ENCODE measurements at places on chromosomes 11 and 22.

DNA sequence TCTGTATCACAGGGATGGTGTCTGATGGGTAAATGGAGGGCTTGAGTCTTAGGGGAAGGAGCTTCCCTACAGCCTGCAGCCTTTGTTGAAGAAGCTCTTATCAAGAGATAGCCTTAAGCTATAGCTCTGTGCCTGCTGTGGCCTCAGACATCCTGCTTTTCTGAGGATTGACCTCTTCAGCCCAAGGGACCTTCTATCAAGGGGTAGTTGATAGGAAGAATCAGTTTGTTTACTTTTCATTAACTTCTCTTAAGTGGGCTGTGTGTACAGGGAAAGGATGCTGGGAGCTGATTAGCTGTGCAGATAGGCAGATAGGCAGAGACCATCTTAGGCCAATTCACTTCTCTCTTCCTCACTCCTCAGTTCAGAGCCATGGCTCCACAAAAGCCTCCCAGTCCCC lies 151.8 kb upstream of the CADM1 start:
- no peak for DNase-seq

DNA sequence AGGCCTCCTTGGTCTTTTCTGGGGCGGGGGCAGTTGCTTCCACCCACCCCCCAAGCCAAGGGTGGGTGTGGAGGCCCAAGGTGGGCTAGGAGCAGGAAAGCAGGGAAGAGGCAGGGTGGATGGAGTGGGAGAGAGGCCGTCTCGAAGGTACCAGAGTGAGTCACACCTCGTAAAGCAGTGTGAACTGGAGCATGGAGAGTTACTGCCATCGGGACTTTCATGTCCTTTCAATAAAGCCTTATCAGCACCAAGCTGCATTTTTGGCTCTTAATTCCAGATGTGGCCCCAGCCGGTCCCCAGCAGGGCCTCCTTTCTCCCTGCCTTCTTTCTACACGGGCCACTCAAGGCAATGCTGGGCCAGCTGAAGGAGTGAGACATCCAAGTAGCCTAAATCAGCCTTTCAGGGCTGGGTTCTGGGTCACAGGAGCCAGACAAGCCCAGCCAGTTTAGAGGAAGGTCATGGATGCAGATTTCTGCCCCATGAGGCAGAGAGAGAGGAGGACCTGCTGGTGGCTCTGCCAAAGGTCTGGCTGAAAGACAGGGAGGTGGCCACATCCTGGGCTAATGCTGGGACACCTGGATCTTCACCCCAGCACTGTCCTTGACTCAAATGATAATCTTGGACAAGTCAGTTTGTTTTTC lies 59.0 kb upstream of the CD82 start:
- no peak for DNase-seq

- DNase-seq: no peak
Measured at GRCh38 chr11:89267660-89268302, 90.1 kb downstream of the TYR start.

DNA sequence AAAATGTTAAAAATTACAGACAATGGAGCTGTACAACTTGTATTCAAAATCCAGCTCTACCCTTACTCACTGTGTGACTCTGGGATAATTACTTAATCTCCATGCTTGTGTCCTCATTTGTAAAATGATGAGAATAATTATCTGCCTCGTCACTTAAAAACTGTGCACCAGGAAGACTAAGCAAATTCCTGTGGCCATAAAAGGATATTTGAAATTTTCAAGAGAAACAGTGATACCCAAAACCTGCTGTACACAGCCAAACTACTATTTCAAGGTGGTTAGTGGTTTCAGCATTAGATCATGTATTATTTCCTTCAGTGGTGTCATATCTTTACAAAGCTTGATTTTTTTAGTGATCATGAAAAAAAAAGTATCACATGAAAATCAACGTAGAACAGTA lies 136.9 kb downstream of the METTL15 start:
- DNase-seq: no peak

- peak; percentile 92 for DNase-seq
Measured at GRCh38 chr11:70159627-70160570, 43.2 kb upstream of the FADD start.

DNA sequence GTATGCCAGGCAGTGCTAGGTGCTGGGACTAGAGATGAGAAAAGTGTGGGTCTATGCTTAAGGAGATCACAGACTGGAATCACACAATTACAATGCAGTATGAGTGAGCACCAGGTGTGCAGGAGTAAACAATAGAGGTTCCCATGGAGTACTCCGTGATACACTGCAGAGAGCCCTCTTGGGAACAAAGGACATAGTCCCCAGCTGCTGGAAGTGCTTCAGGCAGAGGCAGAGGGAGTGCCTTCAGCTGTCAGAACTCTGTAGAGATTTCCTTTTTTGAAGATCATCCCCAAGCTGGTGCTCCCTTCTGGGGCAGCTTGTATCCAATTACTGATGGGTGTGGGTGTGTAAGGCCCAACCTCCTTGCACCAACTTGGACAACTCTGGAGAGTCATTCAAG lies 143.5 kb upstream of the PLET1 start:
- no peak for DNase-seq

GRCh38 chr11:125148743-125149142 lies 15.8 kb upstream of the PKNOX2 start:
- DNase-seq: no peak

- DNase-seq: peak; percentile 57
Measured at GRCh38 chr22:21642584-21643448, 714 bp downstream of the SDF2L1 start.

- no peak for DNase-seq
Measured at GRCh38 chr22:39612811-39613548, 42.4 kb downstream of the CACNA1I start.

DNA sequence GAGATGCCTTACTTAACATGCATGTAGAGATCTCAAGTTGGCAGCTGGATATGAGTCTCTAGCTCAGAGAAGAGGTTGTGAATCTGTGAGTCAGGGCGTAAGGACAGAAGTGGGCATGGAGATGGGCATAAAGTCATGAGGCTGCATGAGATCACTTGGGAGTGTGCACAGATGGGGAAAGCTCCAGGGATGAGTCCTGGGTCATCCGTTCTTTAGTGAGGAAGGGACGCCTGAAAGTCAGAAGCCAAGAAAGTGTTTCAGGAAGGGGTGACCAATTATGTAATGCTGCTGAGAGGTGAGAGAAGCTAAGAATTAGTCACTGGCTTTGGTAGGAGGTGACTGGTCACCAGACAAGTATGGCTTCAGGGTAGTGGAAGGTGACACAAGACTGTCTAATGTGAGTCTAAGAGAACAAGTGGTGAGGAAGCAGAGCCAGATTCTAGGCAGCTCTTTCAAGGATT lies 6.7 kb downstream of the ACP2 start:
- DNase-seq: no peak

DNA sequence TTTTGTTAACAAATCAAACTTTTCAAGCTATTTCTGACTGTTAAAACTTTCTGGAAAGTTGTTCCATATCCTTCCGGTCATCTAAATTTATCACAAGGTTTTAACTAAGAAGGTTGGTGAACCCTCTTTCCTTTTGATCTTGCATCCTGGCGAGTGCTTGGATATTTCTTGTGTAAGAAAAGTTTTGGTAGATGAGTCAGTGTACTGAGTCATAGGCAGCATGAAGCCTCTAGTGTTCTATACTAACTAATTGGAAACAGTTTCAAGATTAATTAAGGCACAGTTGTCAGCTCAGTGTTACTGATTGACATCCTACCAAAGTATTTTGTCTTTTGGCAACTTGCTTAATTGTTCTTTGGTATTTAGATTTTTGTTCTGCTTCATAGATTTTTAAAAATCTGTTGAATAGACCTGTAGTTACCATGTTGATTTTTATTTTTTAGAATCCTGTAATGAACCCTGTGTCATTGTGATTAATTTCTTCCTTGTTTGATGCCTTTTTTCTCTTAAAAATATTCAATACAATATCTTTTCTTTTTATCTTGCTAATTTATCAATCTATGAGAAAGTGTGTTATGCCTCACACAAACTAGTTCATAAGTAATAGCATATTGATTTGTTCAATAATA lies 38.0 kb downstream of the METTL15 start:
- no peak for DNase-seq

- DNase-seq: no peak
Measured at GRCh38 chr22:21587803-21588611, 20.5 kb downstream of the UBE2L3 start.

DNA sequence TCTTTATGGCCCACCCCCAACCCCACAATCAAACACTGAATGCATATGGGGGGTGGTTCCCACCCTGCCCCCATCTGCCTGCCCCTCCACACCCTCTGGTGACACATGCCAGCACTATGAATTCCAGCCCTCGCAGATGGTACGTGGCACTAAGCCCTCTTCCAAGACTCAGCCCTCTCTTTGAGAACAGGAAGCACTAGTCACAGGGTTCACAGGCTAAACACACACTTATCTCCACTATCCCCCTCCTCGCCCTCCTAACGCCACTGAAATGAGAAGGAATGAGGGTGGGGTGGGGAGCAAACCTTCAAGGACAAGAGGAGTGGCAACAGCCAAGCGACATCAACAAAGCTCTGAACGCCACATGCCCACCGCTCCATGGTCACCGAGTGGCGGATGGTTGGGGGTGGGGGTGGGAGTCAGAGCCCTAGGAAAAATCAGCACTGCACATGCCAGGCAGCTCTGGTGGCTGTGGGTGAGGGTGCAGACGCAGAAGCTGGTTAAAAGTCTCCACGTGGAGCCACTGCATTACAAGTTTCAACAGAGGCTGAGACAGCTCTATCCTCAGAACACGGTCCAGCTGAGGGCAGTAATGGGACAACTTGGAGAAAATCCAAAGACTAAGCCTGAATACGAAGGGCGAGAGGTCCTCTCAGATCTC lies 33.6 kb downstream of the TMEM184B start:
- DNase-seq: peak; percentile 56

GRCh38 chr11:30206249-30206996 lies 24.4 kb upstream of the FSHB start:
- DNase-seq: no peak

DNA sequence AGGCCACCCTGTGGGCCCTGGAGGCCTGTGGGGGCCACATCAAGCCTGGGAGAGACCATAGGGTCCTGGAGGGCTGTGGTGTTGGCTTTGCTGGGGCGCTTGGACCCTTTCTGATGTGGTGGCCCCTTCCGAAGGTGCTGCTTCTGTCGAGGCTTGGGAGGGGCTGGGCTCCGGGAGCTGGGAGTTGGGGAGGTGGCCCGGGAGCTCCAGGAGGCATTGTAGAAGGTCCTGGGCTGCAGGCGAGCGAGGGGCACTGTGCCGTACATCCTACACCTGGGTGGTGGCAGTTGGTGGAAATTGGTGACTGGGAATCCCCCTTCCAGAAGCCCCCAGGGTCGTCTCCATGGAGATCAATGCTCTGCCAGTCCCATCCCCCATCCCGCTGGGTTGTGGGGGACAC lies 2.6 kb downstream of the PLA2G3 start:
- no peak for DNase-seq

DNA sequence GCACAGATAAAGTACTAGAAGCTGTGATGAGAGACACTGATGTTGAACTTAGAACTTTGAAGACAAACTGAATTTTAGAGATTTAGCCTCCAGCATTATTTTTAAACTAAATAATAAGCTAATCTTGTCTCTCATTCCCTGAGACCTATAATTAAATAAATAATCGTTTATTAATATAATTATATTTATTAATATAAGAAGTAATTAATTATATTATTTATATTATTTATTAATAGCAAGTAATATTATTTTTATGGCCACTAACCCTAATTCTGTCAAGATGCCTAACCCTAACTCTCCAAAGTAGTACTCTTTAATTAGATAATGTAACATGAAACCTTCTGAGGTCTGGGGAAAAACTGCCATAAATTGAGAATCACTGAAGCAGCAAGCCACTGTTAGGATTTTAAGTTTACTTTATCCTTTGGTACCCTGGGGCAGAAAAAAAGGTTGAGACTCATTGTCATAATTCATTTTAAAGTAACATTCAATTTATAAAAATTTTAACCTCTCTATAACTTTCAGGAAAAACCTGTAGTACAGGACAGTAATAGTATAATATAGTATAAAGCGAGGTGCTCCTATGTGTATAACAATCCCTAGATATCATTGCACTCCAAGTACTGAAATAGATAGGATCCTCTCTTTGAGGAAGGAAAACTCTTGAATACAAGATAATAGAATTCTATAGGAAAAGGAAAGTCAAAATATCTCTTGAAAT lies 85.4 kb downstream of the TTC28 start:
- DNase-seq: no peak

GRCh38 chr22:24379536-24379935 lies 47.9 kb upstream of the ADORA2A start:
- DNase-seq: no peak

DNA sequence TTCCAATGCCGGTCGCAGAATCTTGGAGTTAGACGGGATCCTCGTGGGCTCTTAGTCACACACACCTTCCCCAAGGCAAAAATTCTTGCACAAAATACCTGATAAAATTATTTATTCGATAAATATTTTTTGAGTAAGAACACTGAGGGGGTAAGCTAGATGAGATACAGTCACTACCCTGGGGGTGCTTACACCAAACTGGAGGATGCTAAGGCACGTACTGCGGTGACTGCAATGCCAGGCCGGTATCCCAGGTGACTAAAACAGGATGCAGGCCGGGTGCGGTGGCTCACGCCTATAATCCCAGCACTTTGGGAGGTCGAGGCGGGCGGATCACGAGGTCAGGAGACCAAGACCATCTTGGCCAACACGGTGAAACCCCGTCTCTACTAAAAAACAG lies 1.7 kb upstream of the MRTFA start:
- DNase-seq: no peak

DNA sequence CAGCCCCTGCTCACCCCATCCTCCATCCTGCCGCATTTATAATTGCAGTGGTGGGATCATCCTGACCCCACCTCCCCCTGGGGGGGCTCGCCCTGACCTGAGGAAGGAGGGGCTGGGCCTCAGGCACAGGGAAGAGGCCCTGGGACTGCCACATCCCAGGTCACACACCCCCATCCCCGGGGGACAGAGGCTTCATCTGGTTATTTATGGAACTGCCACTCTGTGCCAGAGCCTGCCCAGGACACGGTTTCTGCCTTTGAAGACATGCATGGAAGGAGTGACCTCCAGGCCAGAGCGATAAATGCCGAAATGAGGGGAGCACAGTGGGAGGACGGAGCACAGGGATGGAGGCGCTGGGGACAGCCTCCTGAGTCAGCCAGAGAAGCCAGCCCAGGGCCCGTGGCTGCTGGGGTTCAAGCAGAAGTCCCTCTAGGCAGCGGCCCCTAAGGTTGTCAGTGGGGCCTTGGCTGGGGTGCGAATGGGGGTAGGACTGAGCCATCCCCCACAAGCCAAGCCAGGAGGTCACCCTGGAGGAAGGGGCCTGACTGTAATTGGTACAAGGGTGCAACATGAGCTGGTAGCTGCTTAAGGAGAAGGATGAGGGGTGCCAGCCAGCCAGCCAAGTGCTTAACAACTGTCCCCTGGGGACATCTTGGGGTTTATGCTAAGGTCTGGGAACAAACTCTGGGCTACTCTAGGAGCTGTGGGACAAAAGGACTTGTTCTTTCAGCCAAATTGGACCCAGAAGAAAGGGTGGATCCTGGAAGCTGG lies 51.4 kb upstream of the SHISAL1 start:
- DNase-seq: no peak

GRCh38 chr11:46543564-46543963 lies 50.3 kb downstream of the AMBRA1 start:
- DNase-seq: no peak

- no peak for DNase-seq
Measured at GRCh38 chr22:37376643-37377042, 50.6 kb downstream of the ELFN2 start.

All from 8988T (cell line).